ENCODE measurements at places on chromosomes 16 and 17.

DNA sequence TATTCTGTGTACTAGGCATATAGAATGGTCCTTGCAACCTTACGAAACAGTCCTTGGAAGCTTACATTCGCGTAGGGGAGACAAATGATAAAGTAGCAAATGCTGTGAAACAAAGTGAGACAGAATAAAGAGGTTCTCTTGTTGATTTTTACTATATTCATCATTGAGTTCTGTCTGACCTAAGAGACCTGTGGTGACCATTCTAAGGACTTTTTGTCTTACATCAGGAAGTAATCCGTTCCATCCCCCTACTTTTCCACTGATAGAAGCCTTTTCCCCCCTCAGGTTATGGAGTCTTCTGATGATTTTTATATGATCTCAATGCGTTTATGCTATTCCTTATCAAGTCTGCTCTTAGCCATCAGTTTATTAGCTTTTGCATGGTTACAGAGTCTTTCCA is 66.8 kb upstream of the RASL10B start:
- DNase-seq: no peak

DNA sequence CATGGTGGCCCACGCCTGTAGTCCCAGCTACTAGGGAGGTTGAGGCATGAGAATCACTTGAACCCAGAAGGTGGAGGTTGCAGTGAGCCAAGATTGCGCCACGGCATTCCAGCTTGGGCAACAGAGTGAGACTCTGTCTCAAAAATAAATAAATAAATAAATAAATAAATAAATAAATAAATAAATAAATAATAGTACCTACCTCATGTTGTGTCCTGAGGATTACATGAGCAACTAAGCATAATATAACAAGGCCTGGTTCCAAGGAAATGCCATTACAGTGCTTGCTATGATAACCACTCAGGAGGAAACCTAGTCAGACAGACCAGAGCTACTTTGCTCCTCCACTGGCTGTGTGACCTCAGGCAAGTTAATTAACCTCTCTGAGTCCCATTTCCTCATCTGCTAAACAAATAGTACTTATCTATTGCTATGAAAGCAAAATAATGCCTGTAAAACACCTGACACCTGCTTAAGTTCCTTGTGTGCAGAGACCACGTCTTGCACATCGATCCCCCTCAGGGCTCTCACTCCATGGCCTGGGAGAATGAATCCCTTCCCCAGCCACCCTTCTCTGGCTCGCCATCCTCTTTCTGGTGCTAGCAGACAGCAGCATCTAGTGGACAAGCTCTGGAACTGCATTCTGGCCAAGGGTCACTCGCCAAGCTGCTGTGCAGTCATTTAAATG is 7.5 kb downstream of the EPOP start:
- peak; percentile 20 for DNase-seq

GRCh38 chr17:72955391-72956140 is 136.9 kb downstream of the SLC39A11 start:
- DNase-seq: peak; percentile 6

GRCh38 chr17:36736201-36737156 is 135.1 kb downstream of the MRM1 start:
- DNase-seq: no peak

- DNase-seq: peak; percentile 50
Observed at GRCh38 chr17:27407916-27408864, 48.1 kb upstream of the KSR1 start.

DNA sequence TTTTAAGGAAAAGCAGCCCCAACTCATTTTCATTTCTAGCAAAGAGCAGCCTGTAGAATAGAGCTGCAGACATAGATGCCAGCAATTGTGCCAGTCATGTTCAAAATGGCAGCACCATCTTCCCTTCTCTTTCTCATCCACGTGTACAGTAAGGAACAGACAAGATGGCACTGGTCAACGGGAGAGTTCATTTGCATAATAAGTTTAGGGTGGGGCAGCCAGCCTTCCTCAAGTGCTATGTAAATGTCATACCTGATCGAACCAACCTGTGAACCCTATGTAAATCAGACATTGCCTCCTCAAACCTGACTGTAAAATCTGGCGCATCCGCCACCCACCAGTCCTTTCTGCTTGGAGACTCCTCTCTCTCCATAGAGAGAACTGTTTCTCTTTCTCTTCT is 150.0 kb upstream of the CDH13 start:
- no peak for DNase-seq

GRCh38 chr16:11079652-11080187 is 135.4 kb downstream of the CLEC16A start:
- peak; percentile 95 for DNase-seq

DNA sequence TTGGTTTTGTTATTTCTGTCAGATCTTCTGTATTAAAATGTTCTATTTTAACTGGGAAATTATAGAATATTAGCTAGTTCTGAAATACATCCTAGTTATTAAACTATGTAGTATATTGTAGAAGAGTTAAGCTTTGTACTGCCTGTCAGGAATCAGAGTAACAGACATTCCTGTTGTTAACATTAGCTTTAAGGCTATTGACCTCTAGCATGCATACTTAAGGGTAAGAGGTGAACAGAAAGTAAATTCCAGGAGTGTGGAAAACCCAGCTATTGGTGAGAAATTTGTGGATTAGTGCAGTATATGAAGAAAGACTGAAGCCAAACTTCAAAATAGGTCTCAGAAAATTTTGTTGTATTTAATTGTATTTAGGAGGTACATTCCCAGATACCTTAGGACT is 111.3 kb downstream of the CHD9 start:
- no peak for DNase-seq

- no peak for DNase-seq
Observed at GRCh38 chr17:32569171-32570080, 82.6 kb downstream of the CDK5R1 start.

- no peak for DNase-seq
Observed at GRCh38 chr17:77729587-77729986, 228.9 kb upstream of the TNRC6C start.

- peak; percentile 28 for DNase-seq
Observed at GRCh38 chr16:48054881-48055601, 100.8 kb downstream of the ABCC12 start.

DNA sequence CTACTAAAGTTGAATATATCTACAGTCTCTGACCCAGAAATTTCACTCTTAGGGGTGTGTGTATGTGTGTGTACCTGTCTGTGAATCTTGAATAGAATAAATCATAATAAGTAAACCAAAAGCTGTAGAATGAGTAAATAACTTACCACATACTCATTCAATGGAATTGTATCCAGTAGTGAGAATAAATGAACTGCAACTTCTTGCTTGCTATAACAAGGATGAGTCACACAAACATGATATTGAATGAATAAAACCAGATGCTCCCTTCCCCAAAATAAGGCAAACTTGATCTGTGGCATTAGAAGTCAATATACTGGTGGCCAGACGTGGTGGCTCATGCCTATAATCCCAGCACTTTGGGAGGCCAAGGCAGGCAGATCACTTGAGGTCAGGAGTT is 259.8 kb upstream of the MON1B start:
- peak; percentile 31 for DNase-seq

DNA sequence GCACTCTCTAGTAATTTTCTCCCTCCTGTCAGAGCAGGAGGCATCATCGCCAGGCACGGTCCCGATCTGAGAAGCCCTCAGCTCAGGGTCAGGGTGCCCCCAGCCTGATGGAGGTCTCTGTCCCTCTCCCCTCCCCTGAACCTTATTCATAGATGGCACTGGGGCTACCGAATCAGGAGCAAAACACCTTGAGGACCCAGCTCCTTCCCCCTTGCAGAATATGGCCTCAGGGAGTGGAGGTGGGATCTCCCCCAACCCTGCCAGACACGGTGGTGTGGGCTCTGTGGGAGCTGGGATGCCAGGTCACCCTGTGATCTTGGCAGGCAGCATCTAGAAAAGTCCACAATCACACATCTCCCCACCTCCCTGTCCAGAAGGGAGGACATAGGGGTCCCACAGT is 2.5 kb downstream of the CPNE2 start:
- no peak for DNase-seq

- DNase-seq: no peak
Observed at GRCh38 chr17:65519462-65519861, 42.0 kb downstream of the AXIN2 start.

DNA sequence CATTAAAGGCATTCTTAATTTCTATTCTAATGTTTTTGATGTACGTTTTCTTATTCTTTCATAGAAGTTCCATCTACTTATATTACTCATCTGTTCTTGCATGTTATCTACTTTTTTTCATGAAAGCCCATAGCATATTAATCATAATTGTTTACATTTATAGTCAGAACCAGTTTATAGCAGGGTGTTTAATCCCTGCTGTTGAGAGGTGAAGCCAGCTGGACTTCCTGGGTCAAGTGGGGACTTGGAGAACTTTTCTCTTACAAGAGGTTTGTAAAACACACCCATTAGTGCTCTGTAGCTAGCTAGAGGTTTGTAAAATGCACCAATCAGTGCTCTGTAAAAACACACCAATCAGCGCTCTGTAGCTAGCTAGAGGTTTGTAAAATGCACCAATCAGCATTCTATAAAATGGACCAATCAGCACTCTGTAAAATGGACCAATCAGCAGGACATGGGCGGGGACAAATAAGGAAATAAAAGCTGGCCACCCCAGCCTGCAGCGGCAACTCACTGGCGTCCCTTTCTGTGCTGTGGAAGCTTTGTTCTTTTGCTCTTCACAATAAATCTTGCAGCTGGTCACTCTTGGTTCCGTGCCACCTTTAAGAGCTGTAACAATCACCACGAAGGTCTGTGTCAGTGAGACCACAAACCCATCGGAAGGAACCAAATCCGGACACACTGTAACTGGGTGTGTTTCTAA is 120.6 kb downstream of the TANC2 start:
- no peak for DNase-seq

DNA sequence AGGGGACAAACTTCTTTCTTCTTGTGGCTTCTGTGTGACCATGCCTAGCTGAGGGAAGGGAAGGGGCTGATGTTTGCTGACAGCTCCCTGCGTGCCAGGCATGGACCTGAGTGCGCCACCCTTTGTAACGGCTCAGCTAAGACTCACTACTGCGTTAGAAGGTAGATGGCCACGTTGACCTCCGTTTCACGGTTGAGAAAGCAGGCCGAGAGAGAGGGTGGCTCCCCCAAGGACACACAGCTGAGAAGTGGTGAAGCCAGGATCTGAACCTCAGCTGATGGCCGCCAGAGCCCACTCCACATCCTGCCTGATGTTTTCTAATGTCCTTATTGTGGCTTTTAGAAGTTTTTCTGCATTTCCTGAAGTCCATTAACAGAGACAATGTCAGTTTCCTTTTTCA is 45.1 kb downstream of the RGS9 start:
- no peak for DNase-seq

- DNase-seq: no peak
Observed at GRCh38 chr16:84953190-84953746, 58.1 kb downstream of the ZDHHC7 start.

DNA sequence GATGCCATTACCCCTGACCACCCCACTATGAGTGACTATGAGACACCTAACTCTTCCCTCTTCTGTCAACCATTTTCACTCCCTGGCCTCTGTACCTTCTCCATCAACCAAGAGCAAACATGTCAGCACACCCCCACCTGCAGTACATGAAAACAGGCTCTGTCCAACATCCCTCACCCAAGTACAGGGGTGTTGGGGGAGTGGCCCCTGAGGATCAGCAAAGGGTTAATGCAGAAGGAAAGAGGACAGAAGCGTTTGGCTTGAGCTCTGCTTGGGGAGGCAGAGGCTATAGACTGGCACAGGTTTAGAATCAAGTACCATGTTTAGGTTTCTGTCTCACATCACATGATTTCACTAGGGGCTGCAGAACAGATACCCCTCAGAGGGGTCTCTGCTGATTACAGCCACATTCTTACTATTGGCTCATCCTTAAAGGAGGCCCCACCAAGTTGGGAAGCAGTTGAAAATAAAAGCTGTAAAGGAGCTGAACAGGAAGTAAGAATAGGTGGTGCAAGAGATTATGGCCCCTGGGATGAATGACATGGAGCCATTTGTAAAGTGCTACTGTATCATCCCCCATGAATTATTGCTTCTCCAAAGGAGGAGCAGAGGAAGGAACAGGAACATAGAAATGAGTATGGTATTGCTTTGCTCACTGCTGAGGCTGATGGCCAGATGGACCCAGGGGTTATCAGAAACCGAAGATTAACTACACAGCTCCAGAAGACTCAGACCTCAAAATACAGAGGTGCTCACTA is 2.4 kb upstream of the PSMC3IP start:
- DNase-seq: no peak

GRCh38 chr17:72942579-72942978 is 149.9 kb downstream of the SLC39A11 start:
- peak; percentile 7 for DNase-seq

DNA sequence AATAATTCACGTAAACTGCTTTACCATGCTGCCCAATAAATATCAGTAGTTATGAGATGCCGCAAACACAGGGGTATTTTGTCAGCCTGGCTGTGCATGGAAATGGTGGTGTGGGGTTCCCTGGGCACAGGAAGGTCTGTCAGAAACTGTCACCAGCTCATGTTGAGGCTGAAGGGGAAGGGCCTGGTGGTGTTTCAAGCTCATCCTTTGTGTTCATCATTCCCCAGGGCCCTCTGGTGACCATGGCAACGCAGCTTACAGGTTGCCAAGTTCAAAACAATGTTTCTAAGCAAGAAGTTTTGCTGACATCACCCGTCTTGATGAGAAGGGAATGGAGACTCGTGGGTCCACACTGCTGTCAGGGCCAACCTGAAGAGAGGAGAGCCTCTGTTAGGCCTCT is 348.9 kb upstream of the C16orf82 start:
- DNase-seq: no peak

DNA sequence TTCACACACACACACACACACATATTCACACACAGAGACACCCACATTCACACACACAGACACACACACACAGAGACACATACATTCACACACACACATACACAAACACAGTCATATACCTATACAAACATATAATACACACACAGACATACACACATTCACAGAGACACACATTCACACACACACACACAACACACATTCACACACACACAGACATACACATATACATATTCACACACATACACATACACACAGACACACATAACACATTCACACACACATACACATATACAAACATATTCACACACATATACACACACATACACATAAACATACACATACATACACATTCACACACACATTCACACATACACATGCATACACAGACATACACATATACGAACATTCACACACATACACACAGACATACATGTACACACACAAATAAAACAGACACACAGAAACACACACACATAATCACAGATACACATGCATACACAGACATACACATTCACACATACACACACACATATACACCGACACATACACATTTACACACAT is 7.9 kb downstream of the PRCD start:
- no peak for DNase-seq

Data from fibroblast of skin of left quadriceps (primary cell).